OCI-LY7 (cell line): ENCODE measurements at places on chromosomes 16 and 17.

DNA sequence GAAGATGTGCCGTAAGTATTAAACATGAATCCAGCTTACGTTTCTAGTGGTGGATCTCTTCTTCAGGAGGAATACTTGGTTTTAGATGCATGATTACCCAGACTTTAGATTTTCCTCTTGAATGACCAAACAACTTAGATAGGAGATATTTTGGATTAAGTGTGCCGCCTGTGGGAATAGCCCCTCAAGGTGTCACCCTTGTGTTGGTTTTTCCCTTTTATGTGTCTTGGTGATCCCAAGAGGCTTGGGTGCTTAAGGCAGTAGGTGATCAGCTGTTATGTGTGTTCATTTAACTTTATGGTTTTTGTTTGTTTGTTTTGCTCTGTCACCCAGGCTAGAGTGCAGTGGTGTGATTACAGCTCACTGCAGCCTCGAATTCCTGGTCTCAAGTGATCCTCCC, 115.1 kb downstream of the PPM1E start:
- no peak for DNase-seq

DNA sequence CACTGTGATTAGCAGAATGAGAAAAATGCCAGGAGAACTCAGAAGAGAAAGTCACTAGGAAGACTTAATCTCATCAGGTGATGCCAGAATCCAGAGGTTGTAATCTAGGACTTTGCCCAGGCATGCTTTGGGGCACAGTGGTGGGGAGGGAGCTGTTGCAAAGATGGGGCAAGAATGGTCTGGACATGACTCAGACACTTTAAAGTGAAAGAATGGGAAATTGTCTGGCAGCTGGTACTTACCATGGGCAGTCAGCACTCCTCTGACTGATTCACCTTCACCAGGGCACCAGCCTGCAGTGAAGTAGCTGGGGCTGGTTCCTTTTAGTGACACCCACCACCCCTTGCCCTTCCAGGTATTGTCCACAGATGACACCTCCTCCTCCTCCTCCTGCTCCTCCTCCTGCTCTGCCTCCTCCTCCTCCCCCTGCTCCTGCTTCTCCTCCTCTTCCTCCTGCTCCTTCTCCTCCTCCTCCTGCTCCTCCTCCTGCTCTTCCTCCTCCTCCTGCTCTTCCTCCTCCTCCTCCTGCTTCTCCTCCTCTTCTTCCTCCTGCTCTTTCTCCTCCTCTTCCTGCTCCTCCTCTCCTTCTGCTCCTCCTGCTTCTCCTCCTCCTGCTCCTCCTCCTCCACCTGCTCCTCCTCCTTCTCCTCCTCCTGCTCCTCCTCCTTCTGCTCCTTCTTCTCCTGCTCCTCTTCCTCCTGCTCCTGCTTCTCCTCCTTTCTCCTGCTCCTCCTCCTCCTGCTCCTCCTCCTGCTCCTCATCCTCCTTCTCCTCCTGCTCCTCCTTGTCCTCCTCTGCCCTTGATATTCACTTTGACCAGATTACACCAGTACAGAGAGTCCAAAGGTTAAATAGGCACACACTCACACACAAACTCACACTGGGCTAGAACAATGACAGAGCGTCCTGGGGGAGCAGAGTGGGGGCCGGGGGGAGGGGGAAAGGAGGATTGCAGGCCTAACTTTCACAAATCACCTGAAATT, at the start of gene CHD9NB:
Gene CHD9NB, minus strand, starts transcription at position 379 of the 983 bp plus-strand sequence. CDS start 8,739 bp downstream, outside the sequence.
- DNase-seq = no peak

DNA sequence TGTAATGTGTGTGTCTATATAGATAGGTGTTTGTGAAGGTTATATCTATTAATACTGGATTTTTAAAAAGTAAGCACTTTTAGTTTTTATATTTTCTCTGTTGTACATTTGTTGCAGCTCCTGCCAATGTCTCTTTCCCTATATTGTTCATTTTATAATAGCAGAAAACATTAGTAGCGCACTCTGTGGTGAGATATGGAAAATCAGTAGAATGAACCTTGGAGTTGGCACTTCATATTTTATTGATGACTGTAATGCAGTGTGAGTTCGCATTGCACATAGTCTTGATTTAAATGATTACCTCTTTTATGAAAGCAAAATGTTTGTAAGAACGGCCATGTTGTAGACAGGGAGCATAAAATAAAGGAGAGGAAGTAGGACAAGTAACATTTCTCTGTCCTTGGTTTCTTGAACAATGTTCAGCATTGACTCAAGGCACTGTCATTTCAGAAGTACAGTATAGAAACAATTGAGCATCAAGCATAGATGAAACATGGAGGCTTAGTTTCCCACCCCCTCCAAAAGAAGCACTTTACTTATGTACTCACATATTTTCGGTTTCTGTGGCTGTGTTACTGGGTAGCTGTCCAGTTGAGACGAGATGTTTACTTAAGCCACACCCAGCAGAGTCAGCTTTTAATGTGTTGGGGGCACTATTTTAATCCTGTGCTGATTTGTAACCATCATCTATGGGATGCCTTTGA, 74.0 kb downstream of the TANC2 start:
- no peak for DNase-seq

- DNase-seq = no peak
Observed at GRCh38 chr17:32116937-32117336, 25.4 kb upstream of the RHOT1 start.

- DNase-seq = no peak
Observed at GRCh38 chr16:1429631-1430030, 1.2 kb upstream of the PERCC1 start.

DNA sequence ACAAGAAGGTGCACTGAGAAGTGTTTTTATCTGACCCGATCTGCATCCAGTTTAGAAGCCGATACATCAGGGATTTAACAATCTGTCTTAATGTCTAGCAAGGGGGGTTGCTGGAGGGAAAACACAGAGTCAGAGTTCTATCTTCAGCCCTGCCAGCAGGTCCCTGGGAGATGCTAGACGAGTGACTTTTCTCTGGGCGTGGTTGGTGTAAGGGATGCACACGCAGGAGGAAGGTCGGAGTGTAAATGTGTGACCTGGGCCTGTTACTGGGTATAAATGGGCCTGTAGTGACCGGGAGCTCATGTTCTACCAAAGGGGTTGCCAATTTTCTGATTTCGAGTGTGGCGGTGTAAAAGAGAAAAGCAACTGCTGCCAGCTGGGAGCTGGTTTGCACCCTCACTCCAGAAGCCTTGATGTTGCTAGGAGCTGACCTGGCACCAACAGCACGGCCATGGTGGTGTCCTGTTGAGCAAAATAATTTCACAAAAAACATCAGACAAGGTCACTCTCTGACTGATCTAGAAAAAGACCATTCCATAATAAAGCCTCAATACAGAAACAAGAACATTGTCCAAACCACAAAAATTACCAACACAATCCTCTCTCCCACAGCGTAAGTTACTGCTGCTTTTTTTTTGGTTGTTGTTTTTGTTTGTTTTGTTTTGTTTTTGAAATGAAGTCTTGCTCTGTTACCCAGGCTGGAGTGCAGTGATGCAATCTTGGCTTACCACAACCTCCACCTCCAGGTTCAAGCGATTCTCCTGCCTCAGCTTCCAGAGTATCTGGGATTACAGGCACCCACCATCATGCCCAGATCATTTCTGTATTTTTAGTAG, 1.3 kb upstream of the KCTD13 start:
- no peak for DNase-seq
